ENCODE measurements at places on chromosomes 7 and 10. TPM values are rescaled to one million over a fixed set of nuclear protein-coding genes. Genes with fewer than 3 reads are reported as not detected.

Gene DGKI
- total RNA-seq, result 0.47 TPM

Gene NEUROG3
- total RNA-seq, result not detected

- DNase-seq, result no peak
Observed at GRCh38 chr7:14381306-14381705, 391.8 kb upstream of the ETV1 start.

- DNase-seq, result no peak
Observed at GRCh38 chr10:59678884-59679301, 30.8 kb downstream of the SLC16A9 start.

DNA sequence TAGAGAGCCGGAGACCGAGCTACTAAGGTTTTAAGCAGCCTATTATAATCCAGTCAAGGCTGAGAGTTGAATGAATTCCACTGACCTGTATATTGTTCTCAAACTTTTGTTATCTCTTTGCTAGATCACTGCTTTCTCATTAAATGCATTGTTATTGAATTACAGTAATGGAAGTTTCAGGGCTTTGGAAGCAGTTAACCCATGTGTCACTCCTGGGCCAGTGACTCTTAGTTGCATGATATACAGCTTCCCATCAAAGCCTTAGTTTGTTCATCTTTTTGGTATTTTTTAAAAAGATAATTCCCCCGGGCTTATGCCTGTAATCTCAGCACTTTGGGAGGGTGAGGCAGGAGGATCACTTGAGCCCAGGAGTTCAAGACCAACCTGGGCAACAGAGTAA, 55.4 kb upstream of the KIAA1217 start:
- DNase-seq, result no peak

All from left ventricle myocardium superior (tissue), 1 donor.